Activated CD4-positive, alpha-beta memory T cell treated with anti-CD3 and anti-CD28 coated beads for 36 hours (primary cell): ENCODE measurements at places on chromosomes 11 and 22.

GRCh38 chr11:131491503-131491902, 121.1 kb downstream of the NTM start:
- no peak for DNase-seq

- DNase-seq: no peak
Measured at GRCh38 chr11:36193721-36194120, 95.5 kb downstream of the COMMD9 start.

GRCh38 chr11:7050191-7050590, 29.9 kb downstream of the NLRP14 start:
- DNase-seq: no peak

- DNase-seq: no peak
Measured at GRCh38 chr11:31045335-31045734, 324.2 kb downstream of the DCDC1 start.

- no peak for DNase-seq
Measured at GRCh38 chr22:38236786-38237185, 35.0 kb downstream of the MAFF start.

DNA sequence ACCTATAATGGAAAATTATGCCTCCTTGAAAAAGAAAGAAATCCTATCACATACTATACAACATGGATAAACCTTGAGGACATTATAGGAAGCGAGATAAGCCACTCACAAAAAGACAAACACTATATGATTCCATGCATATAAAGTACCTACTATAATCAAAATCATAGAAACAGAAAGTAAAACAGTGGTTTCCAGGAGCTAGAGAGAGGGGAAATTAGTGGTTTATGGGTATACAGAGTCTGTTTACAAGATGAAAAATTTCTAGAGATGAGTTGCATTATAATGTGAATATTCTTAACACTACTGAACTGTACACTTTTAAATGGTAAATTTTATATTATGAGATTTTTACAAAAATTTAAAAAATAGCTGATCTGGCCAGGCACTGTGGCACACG, 40.5 kb upstream of the ARHGAP42 start:
- no peak for DNase-seq

DNA sequence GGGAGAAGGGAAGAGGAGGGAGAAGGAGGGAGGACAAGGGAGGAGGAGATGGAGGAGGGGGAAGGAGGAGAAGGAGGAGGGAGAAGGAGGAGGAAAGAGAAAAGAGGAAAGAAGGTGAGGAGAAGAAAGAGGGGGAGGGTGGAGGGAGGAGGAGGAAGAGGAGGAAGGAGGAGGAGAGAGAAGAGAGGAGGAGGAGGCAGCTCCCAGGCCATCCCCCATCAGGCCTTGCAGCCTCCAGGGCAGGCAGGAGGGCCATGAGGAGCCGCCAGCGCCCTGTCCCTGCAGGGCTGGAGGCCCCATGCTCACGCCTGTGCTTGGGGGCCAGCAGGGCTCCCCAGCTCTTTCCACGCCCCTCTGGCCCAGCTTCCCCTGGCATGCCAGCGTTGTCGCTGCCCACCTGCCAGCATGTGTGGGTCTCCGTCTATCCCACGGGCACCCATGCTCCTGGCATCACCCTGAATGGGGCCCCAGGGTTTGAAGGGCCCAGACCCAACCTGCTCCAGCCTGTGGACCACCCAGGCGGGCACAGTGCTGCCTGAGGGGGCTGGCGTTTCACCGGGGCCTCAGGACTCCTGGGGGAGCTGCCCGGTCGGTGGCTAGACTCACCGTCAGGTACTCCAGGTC, 5.2 kb downstream of the TSPAN32 start:
- DNase-seq: no peak

- DNase-seq: no peak
Measured at GRCh38 chr11:61881397-61881796, 9.9 kb downstream of the FADS3 start.

DNA sequence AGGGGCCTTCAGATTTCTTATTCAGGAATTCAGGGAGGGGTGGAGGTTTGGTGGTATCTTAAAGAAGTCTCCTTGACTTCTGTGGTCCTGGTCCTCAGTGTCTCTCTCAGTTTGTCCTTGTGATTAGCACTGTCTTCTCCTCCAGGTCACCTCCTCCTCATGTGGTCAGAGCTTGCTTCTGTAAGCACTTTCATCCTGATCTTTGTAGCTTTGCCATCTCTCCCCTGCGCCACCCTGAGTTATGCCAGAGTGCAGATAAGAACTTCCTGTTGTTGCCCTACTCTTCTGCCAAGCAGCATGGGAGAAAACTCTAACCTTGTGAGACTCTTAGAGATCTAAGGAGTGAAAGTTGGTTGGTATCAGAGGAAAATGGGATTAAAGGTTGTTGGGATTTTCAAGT, 30.9 kb downstream of the MICAL2 start:
- no peak for DNase-seq

- no peak for DNase-seq
Measured at GRCh38 chr22:27419473-27419872, 382.1 kb downstream of the MN1 start.

GRCh38 chr11:118536726-118537125, 5.7 kb downstream of the TMEM25 start:
- no peak for DNase-seq

GRCh38 chr11:125141686-125142535, 22.6 kb upstream of the PKNOX2 start:
- DNase-seq: peak; percentile 62

DNA sequence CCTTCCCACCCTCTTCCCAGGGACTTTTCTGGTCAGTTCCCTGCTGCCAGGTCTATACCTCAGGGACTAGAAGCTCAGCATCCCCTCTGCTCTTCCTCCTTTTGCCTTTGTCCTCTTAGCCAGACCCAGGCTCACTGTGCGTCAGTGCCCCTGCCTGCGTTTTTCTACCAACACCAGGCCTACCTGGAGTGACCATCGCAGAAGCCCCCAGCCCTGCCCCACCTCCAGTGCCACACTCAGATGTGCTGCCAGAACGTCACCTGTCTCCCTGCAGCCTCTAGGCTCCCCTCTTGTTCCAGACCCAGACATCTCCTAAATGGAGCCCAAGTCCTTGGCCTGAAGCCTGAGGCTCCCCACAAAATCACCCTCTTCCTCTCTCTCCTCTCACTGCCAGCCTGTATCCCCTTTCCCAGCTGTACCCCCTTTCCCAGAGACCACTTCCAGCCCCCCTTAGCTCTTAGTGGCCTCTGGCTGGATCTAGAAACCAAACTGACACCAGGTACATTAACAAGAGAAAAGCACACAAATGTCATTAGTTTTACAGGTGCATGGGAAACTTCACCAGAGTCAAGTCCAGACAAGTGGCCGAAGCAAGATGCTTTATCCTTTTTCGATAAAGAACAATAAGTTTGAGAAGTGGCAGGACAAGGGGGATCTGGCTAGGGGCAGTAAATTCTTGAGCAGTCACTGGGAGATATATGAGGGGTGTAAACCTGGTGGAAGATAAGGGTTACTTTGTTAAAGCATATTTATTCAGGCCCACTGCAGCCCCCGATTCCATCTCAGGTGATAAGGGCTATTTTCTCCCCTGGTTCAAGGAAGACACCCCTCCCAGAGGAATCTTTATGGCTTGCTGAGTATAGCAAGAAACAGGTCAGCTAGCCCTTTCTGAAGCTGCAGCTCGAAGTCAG, 61.5 kb downstream of the BCR start:
- no peak for DNase-seq

DNA sequence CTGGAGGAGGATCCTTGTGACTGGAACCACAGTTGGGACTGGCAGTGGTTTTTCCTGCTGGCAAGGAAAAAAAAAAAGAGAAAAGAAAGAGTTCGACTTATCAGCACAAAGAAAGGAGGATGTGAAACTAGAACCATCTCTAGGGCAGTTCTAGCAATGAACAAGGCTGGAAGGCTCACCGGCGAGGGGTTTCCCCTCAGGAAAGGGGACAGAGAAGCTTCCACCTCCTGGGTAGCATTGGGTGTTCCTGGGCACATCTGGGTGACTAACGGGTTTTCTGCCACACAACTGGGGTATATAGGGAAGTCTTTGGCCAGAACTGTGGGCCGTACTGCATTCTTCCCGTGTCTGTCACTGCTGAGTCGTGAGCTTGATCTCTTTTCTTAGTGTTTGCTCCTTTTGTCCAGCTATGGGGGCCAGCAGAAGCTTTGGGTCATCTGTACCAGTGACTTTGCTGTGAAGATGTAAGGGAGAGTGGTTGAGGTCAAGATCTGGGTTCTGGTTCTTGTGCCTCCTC, 109.4 kb upstream of the OR4B1 start:
- peak; percentile 81 for DNase-seq

DNA sequence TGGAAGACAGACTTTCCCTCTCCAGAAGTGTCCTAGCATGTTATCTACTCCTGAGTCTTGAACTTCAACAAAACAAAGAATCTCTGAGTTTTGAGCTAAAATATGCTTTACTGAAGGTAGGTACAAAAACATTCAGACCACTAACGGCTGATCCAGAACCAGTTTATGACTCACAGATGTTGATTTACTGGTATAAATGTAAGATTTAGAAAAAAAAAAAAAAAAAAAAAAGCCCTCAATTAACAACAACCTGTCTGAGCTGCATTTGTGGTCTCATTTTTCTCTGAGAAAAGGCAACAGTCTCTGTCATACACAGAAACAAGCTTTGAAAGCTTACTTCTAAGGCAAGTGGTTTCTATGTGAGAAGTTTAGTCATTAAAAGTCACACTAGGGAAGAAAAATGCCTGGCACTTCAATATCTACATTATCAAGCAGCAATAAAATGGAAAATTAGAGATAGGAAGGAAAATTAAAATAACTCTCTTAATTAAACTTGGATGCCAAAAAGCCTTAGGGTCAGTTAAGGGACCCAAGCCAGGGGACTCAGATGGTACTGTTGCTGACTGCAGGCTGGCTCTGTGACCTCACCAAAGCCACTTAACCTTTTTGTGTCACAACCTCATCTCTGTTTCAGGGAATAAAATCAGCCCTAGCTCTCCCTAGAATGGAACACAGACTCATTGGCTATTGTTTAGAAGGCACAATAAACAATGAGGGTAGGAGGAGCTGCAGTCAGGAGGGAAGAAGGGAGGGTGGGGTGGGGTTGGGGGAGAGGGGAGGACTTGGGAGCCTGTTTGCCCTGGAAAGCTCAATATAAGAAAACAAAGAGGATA, 61.7 kb downstream of the ETS1 start:
- peak; percentile 53 for DNase-seq

DNA sequence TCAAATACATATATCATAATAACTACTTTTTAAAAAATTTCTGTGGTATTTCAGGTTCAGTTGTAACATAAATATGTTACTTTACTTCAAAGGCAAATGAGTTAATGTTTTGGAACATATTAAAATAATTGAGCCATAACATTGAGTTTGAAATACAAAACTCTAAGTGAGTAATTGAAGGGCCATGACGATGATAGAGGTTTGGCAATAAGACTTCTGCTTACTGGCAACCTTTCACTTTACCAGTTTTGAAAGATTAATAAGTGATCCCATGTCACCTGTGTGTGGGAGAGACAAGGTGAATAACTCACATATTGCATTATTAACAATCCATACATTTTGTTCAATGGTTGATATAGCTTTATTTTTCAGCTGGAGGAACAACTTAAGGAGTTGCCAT, 144.4 kb downstream of the GRIA4 start:
- no peak for DNase-seq

- DNase-seq: peak; percentile 66
Measured at GRCh38 chr22:39236321-39237317, 8.2 kb downstream of the PDGFB start.

GRCh38 chr11:2305788-2306451, 4.1 kb downstream of the TSPAN32 start:
- peak; percentile 54 for DNase-seq

DNA sequence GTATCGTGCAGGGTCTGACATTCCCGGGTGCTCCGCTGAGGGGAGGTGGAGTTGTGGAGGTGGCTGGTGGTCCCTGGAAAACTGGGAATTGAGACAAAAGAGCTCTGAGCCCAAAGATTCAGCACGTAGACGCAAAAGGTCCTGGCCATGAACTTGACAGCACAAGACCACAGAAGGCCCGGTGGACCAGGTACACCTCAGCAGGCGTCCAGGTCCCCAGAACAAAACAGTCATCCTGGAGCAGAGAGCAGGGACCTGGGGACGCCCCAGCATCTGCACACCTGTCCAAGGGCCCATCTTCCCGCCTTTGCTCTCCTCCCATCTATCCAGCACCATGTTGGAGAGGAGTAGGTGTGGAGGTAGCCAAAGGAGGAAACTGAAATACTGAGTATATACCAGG, 13.8 kb upstream of the MB start:
- DNase-seq: no peak

DNA sequence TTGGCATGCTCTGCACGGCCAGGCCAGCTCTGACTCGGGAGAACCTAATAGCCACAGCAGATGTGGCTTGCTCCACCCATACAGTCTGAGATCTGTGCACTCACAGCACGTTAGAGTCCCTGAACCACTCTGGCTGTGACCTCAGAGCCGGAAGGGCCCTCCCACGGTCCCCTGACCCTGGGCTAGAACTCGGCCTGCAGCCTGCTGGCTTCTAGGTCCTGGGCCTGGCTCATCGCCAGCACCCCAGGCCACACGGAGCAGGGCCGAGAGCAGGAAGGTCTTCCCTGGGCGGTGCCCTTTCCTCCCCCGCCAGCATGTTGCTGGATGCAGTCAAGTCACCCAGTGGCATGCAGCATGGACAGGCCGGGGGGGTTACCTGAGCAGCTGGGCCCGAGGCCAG, 35.3 kb upstream of the TTLL12 start:
- no peak for DNase-seq

DNA sequence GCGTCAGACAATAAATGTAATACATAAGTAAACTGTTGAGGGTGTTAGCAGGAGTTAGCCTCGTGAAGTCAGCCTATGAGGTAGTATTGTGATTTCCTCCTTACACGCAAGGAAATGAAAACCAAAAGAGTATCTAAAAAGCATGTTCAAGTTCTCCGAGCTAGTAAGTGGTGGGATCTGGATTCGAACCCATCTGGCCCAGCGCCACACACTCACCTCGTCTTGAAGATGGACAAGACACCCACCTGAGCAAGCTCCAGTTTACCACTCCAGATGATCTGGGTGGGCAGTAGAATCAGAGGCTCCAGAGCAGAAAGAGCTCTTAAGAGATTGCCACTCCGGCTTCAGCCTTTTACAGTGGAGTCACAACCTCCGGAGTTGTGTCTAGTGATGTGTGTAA, 140.3 kb downstream of the PKNOX2 start:
- DNase-seq: no peak

GRCh38 chr11:92536883-92537282, 312.3 kb downstream of the FAT3 start:
- no peak for DNase-seq

- DNase-seq: no peak
Measured at GRCh38 chr11:95764267-95764898, 25.2 kb downstream of the FAM76B start.

DNA sequence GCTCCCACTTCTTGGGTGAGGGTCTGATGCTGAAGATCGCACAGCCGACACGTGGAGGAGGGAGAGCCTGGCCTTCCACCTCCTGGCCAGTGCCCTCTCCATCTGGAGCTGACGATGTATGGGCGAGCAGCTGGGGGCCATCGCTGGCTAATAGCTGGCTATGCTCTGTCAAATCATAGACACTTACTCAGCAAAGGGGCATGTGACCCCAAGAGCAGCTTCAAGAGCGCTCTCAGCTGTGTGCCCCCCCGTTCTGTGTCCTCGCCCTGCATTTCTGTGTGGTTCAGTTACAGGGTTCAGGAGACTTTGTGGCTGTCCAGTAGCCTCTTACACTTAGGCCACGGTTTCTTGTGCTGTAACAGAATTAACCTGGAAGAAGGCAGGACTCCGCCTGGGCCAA, 26.4 kb downstream of the FBLN1 start:
- DNase-seq: no peak
